Putamen (tissue), 1 donor: ENCODE measurements at places on chromosomes 13 and 19.

- peak; percentile 62 for DNase-seq
These were observed 903.1 kb downstream of the SLITRK6 start for GRCh38 chr13:84896128-84896527.

- no peak for DNase-seq
These were observed 213.8 kb downstream of the KCTD12 start for GRCh38 chr13:76672420-76672819.

DNA sequence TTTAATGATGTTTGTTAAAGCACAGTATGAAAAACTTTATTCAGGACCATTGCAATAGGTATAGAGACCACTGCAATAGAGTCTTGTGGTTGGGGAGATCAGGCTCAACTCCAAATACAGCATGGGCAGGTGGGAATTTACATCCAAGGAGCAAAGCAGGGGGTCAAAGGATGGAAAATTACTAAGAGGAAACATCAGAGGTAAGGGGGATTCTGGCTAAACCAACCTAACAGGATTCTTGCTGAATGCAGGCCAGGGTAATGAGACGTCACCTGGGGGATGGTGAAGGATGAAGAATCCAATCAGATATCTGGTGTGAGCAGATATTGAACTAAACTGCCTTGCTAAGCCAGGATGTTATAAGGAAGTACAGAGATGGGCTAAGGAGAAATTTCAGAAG lies 126.6 kb upstream of the MIR17HG start:
- no peak for DNase-seq

DNA sequence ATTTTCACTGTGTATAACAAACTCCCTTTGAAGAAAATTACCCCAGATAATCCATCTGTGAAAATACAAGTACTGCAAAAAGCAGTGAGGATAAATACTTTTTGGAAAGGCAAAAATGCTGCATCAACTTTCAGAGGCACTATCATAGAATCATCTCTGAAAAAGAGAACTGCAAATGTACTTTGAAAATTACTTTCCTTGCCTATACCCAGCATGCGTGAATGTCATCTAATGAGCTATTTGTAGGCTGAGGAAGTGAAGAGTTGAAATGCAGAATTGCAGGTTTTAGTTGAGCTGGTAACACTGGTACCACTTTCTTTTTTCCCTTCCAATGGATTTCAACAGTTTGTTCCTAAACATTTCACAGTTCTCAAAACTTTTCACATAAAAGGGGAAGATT lies 196.7 kb downstream of the TBC1D4 start:
- DNase-seq, result peak; percentile 11

DNA sequence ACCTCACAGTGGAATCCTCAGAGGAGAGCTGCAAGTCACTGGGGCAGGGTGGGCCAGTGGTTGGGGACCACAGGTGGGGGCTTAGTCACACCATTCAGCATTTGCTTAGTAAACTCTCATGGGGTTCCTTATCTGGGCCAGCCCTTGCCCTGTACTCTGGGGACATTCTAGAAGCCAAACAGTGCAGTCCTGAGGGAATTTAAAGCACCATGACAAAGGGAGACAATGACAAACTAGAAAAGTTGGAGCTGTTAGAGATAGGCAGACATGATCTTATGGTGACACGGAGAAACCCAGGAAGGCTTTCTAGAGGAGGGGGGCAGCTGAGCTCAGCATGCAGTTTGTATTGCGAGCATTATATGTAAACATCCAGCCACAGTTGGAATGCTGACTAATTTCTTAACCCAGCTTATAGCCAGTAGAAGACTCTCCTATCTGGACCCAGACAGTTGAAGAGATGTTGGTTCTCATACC lies 87.6 kb downstream of the ZNF429 start:
- DNase-seq, result no peak

- peak; percentile 5 for DNase-seq
These were observed 908.2 kb downstream of the EFNB2 start for GRCh38 chr13:105627270-105627669.

GRCh38 chr13:51453959-51454703 lies 1.3 kb upstream of the INTS6 start:
- DNase-seq, result peak; percentile 31

- DNase-seq, result no peak
These were observed 52.1 kb downstream of the STK24 start for GRCh38 chr13:98524793-98525192.

GRCh38 chr13:97974773-97975172 lies 21.3 kb downstream of the IPO5 start:
- no peak for DNase-seq

DNA sequence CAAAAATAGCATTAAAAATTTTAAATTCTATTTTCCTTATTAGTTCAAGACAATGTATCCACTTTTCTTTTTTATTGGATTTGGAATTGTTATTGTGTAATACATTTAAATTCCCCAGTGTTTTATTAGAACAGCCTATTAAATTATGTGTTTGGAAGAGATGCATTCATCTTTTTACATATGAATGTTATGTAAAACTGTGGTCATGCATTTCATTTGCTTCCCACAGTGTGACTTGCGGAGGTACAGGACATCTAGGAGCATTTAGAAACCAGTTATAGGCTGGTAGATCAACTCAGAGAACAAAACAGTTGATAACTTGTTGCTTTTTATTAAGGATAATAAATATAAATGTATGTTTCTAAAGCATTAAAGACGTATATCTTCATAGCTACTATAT lies 335.5 kb upstream of the TMTC4 start:
- DNase-seq, result no peak

DNA sequence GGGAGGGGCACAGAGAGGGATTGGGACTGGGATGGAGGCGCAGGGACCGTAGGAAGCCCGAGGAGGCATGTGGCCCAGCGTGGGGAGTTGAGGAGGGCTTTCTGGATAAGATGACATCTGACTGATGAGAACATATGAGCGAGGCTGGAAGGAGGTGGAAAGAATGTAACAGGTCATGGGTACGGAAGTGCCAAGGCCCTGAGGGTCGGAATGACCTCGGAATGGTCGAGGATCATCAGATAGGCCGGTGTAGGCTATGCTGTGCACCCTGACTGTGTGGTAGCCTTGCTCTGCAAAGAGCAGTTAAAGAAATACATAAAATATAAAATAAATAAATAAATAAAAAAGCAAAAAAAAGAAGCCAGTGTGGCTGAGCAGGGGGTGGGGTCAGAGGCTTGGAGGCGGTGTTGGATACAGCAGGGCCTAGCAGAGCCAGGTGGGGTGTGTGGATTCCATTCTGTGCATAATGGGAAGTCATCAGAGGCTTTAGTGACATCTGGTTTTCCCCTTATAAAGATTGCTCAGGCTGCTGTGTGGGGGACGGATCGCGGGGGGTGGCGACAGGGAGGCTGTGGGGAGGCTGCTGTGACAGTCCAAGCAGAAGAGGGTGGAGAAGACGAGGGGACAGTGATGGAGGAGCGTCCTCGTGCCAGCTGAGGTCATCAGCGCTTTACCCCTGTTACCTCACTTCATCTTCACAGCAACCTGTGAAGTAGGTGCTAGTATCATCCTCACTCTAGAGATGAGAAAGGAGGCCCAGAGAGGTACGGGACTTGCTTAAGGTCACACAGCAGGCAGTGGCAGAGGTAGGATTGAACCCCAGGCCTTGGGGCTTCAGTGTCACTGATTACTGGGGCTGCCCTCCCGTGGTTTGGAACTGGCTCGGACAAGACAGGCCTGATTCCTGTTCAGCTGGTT lies 5.0 kb downstream of the PAK4 start:
- DNase-seq, result no peak

GRCh38 chr19:1084024-1084868 lies 10.9 kb downstream of the POLR2E start:
- no peak for DNase-seq

DNA sequence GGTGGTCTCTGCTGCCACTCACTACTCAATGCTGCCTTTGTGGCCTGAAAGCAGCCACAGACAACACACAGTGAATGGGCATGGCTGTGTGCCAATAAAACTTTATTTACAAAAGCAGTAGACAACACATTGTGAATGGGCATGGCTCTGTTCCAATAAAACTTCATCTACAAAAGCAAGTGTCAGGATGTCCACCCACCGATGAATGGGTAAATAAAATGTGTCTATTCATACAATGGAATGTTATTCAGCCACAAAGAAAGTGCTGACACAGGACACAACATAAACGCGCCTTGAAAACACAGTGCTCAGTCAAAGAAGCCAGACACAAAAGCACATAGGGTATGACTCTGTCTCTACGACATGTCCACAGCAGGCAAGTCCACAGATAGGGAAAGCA lies 20.1 kb downstream of the ZSCAN5A start:
- DNase-seq, result peak; percentile 24

DNA sequence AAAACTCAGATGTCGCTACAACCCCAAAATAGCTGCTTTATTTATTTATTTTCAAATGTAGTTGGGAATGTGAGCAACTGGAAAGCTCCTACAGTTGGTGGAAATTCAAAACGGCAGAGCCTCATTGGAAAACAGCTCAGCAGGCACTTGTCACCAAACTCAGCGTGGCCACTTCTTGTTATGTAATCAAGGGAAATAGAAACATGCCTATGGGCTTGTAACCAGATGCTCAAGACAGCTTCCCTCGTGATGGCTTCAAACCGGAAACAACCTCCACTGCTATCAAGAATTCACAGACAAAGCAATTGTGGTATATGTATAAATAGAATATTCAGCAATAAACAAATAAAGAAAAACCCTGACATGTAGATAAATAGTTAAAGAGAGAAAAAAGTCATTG lies 627.8 kb upstream of the SLC10A2 start:
- DNase-seq, result no peak

- peak; percentile 53 for DNase-seq
These were observed 15.5 kb downstream of the C19orf47 start for GRCh38 chr19:40332669-40333068.

- no peak for DNase-seq
These were observed at the start of gene UPK1A for GRCh38 chr19:35666251-35666913. Gene UPK1A (plus strand): TSS chr19:35666517. CDS start chr19:35666813, 296 bp downstream.

DNA sequence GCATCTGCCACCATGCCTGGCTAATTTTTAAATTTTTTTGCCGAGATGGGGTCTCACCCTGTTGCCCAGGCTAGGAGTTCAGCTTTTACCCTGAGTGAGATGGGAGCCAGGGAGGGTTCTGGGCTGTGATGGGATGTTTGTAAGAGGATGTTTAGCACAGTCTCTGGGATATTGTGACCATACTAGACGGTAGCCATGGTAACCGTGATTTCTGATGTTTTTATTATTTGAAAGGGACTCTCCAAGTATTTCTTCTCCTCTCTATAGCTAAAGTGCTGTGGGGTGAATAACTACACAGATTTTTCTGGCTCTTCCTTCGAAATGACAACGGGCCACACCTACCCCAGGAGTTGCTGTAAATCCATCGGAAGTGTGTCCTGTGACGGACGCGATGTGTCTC lies 10.4 kb downstream of the TSPAN16 start:
- DNase-seq, result no peak

- DNase-seq, result peak; percentile 10
These were observed at the start of gene LMO7 for GRCh38 chr13:75635828-75636435. Gene LMO7 (plus strand): TSS chr13:75636330. CDS start chr13:75636658, 328 bp downstream.

DNA sequence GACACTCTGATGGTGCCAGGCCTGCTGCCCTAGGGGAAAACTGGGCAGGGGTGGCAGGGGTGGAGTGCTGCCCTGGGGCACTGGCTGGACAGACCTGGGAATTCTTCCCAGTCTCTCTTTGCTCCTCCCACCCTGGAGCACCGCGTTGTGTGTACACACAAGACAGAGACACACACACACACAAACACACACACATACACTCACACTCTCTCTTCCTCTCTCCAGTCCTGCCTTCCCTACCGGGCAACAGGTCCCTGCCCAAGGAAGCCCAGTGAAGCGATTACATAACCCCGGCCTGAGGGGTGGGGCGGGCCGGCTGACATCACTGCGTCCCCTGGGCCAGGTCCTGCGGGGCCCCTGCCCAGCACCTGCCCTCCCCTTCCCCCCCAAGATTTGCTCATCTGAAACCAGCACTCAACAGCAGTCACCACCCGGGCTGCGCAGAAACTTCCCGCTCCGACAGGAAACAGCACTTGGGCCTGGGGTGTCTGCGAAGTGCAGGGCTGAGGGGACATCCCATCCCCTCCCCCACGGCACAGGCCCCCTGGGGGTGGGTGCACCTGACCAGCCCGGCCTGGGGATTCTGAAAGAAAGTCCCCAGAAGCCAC lies 1.2 kb downstream of the MKNK2 start:
- no peak for DNase-seq

DNA sequence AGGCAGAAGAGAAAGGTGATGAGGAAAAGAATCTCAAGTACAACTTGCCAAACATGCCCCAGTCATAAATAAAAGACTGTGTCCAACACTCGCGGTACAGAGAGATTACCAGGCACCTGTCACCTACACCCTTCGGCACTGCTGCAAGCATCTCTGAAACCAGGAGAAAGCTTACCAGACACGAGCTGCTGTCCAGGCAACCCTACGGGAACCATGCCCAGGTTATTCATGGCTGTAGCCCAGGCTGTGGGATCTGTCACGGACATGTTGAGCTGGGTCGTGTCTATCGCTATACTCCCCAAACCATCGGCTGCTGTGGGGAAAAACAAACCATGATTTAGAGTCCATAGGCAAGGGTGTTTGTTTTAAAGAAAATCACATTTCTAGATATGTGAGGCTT lies 375.0 kb downstream of the ENOX1 start:
- peak; percentile 34 for DNase-seq

DNA sequence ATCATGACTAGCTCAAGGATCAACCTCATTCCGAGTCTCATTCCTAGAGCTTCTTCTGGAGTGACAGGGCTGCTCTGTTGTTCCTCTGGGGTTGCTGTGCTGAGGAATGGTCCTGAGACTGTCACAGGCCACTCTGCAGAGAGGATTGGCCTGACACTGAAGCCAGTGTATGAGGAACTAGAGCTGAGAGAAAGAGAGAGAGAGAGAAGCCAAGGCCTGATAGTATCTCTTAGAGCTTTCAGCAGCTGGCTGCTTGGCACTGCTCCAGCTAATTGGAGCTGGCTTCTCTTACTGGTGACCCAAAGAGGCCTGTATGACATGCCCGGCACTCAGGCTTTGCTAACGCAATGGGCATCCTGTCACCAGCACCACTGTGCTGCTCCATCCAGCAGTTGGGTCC lies 73.4 kb upstream of the FLT1 start:
- peak; percentile 29 for DNase-seq

DNA sequence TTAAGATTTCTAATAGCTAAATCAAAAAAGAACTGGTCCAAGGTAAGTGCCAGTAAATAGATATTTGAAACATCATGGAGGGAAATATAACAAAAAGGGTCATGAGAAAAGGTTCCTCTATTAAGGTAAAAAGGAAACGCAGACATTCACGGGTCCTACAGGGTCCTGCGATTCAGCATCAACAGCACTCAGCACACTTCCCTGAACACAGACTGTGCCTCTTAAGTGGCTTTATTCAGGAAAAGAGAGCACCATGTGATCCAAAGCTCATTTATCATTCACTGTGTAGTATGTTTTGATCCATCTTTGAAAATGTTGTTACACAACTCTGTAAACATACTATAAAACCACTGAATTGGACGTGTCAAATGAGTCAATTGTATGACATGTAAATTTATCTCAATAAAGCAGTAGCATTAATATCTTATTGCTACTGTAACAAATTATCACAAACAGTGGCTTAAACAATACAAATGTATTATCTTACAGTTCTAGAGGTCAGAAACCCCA lies 33.7 kb downstream of the CRYL1 start:
- no peak for DNase-seq

DNA sequence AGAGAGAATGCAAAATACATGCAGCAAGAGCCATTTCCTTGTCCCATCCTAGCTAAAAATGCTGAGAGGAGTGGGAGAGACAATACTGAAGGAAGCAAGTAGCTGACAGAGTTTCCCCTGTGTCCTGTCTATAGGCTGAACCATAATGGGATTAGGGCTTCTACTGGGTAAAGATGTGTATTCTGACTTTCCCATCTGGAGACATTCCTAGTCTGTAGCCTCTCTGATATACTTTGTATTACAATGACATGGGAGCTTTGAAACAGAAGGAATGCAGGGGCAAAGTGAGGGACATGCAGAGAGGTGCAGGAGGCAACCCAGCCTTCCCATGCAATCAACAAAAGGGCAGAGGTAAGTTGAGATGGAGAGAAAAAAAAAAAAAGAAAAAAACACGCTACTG lies 10.5 kb upstream of the GPC6 start:
- no peak for DNase-seq
